ENCODE measurements at places on chromosomes 5 and 9.

- DNase-seq, result no peak
Measured at GRCh38 chr5:174376726-174377373, 331.3 kb downstream of the NSG2 start.

DNA sequence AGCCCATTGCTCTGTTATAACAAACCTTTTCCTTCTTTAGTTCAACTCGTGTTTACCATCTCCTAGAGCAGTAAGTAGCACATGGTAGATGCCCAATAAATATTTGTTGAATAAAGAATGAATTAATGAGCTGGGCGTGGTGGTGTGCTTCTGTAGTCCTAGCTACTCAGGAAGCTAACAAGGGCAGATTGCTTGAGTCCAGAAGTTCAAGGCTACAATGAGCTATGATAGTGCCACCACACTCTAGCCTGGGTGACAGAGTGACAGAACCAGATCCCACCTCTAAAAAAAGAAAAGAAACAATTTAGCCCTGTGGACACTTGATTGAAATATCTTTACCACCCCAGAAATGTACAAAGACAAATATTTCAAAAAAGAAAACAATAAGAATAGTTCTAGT is 14.6 kb upstream of the PAM start:
- no peak for DNase-seq

GRCh38 chr5:168014433-168015123 is 276.9 kb upstream of the WWC1 start:
- no peak for DNase-seq

GRCh38 chr5:106796081-106796480 is 874.7 kb downstream of the EFNA5 start:
- DNase-seq, result no peak
